ENCODE measurements at places on chromosomes 11 and 22.

DNA sequence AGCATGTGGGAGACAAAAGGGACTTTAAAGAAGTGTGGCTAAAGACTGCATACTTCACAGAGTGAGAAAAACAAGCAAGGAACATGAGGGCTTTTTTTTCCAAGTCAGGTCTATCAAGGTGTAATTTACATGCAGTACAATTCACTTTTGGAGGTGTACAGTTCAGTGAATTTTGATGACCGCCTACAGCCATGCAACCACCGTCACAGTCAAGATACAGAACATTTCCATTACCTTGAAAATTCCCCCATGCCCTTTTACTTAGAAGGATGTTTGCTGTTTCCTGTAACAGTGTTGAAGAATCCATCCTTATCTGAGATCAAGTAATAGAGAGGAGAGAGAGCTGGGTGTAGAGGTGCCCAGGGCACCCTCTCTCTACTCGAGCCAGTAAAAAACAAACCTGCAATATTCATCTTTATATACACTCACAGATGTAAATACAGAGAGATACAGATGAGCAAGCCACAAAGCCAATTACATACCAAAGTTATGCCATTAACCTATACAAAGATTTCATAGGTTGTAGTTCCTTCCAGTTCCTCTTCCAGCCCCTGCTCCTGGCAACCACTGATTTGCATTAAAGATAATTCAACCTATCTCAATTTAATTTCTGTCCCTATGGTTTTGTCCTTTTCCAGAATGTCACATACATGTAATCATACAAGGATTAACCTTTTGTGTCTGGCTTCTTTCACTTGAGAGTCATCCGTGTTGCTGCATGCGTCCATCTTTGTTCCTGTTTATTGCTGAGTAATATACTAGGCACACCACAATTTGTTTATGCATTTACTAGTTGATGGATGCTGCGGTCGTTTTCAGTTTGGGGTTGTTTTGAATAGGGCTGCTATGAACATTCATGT lies 35.0 kb upstream of the RASD2 start:
- DNase-seq: no peak

GRCh38 chr22:27613099-27614005 lies 188.2 kb downstream of the MN1 start:
- DNase-seq: no peak

DNA sequence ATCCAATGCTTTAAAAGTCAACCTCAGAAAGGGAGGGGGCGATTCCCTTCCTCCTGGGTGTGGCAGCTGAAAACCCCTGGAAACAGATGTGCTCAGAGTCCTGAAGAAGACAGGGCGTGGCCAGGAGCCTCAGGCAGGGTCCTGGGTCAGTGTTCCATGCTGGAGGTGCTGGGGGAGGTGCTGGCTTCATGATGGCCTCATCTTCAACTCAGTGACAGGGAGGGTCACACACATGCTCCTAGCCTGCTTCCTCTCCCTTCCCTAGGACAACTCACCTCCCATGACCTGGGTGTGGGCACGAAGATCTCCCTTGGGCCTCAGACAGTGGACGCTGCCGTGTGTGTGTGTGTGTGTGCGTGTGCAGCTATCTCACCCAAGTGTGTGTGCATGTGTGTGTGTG lies 245.6 kb upstream of the B3GAT1 start:
- no peak for DNase-seq

- DNase-seq: no peak
These were observed 91.4 kb upstream of the RAG2 start for GRCh38 chr11:36689442-36689841.

DNA sequence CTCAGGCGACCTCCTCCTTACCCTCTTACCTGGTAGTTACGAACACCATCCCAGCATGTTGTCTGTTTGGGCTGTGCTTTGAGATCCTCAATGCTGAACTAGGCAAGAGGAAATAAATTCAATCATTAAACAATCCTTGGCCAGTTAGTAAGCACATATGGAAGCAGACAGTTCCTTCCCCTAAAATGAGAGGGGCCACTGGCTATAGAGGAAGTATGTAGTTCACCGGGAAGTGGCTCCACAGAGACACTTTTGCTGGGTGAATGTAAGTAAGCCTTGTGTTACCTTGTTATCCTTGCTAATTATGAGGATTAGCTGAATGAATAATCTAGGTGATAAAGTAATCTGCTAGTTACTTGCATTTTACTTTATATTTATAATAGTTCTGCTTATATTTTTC lies 2.9 kb downstream of the THYN1 start:
- DNase-seq: no peak

- no peak for DNase-seq
These were observed 28.3 kb downstream of the LARGE1 start for GRCh38 chr22:33891992-33892391.

- no peak for DNase-seq
These were observed 106.1 kb downstream of the GGTLC2 start for GRCh38 chr22:22750335-22751042.

GRCh38 chr11:86210898-86211297 lies 33.7 kb upstream of the EED start:
- no peak for DNase-seq

DNA sequence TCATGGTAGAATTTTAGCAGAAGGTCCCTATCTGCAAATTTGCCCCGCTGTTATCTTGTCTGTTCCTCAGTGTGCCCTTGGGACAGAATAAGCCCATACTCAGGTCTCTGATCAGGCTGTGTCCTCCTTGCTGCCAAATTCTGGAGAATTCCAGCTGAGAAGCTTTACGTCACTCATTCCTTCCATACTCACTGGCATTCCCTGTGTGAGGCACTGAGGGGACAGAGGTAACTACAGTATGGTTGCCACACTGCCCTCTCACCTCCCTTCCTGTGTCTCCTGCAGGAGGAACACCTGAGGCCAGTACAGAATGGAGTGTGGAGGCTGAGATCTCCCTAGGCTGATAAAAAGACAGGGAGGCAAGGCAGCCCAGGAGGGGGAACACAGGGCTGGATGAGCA lies 31.5 kb downstream of the SHISA8 start:
- no peak for DNase-seq

DNA sequence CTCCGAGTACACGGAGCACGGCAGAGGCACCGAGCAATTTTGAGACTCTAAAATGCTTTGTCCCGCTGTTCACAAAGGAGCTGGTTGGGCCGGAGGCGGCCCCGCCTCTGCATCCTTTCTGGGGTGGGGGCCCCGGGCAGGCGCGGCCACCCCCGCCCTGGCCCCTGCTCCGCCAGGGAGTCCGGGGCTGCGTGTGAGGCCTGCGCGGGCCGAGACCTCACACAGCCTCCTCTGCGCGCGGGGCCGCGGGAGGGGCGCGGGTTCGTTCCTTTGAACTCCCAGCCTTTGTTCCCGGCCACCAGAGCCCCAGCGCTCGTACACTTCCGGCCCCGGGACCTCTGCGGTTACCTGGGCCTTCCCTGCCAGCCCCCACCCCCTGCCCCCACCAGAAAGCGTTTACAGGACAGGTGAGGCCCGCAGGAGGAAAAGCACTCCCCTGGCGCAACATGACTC lies 1.6 kb downstream of the FGF19 start:
- DNase-seq: no peak

DNA sequence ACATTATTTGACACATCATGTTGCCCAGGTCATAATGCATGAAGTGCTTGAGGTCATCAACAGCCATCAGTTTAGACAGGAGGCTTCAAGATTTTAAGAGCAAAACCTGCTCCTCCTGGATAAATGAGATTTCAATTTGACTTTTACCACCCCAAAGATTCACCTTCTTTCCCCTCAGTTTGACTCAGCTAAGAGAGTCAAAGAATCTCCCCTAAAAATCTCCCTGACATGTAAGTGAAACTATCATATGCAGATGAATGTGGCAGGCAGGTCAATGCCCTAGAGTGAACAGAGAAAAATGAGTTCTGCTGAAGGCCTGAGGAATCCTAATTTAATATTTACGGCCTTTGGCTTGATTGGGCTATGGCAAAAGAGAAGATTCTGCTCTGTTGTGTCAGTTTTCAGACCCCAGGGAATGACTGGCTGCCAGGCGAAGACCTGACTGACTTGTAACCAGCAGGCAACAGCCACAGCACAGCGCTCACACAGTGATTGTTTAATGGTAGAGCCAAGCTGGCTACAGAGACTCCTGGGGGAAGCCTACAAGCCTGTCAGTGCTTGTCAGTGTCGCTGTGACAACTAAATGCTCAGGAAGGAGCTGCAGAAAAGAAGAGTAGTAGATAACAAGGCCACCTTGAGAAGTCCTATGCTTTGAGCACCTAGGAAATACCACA lies 491.2 kb upstream of the LRRC4C start:
- DNase-seq: no peak

All from activated CD8-positive, alpha-beta memory T cell treated with anti-CD3 and anti-CD28 coated beads for 4 hours (primary cell).